ENCODE measurements at places on chromosomes 12 and 14.
A peak's percentile ranks its signal among the peaks of the same experiment; 100 is the strongest.

- DNase-seq = no peak
Observed at GRCh38 chr14:51395361-51395849, 155.4 kb downstream of the TMX1 start.

- no peak for DNase-seq
Observed at GRCh38 chr14:68355415-68355814, 437.5 kb downstream of the ZFP36L1 start.

DNA sequence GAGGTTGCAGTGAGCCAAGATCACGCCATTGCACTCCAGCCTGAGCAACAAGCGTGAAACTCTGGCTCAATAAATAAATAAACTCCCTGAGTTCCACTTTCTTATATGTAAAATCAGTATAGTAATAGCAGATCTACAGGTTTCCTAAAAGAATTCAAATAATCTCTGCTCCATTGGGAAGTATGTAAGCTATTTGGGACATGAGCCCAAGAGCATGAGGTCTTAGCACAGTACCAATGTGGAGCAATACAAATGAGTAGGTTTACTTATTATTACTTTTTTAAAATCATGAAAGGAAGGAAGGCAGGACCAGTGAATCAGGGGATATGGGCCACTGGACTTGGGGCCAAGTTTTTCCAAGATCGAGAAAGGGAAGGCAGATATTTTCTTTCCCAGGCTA is 216.9 kb upstream of the DIO2 start:
- DNase-seq = no peak

DNA sequence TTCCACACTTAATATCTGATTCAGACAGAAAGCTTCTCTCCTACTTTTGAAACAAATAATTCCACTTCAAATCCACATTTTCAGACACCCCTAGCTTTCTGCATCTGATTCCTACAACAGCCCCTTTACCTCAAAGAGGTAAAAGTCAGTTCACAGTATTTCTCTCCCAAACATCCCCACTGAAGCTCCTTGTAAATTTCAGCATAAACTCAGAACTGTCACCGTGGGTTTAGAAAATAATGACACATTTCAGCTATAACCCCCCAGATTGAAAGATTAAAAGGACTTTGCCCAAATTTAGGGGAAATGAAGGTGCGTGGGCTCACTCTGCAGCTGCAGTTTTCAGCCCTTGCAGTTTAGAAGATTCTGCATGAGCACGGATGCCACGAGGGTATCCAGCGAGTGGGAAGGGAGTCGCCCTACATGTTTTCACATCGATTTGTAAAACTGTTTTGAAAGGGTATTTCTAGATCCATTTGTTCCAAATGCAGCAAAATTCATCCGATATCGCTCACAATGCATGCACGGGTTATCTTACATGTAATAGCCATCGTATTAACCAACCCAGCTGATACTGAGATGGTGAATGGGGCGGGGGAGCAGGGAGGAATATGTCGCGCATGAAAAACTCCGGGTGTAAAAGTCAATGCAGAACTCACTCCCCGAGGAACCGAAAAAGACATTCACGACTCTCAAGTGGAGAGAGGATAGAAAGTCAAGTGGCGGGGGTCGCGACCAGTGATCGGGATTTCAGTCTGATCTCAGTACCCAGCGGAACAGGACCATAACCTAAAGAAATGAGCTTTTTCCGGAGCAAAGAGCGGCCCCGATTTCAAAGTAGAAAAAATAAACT is 5.0 kb upstream of the CCND2 start:
- DNase-seq = no peak

DNA sequence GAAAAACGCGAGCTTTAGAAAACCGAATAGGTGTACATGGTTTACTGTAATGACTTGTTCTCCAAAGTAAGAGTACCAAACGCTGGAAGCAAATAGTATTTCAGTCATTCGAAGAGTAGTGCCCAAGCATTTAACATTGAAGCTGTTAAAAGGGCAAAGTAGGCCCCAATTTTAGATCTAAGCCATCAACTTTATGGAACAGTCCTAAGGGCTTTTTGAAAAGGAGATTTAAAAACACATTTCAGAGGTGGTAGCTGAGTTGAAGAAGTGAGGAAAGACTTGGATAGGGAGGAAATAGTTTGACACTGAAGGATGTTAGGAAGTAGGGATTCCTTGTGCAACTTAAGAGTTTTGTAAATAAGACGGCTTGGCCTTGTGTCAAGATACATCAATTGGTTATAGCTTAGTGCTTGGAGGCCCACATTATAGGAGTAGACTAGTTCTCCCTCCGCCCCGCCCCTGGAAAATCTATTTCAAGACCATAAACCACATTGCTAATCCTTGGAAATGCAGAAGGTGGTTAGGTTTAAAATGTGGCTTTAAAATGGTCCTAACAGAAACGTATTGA is 783 bp upstream of the TUBA1B start:
- peak; percentile 57 for DNase-seq

- peak; percentile 92 for DNase-seq
Observed at GRCh38 chr14:68682166-68683103, 110.4 kb downstream of the ZFP36L1 start.

DNA sequence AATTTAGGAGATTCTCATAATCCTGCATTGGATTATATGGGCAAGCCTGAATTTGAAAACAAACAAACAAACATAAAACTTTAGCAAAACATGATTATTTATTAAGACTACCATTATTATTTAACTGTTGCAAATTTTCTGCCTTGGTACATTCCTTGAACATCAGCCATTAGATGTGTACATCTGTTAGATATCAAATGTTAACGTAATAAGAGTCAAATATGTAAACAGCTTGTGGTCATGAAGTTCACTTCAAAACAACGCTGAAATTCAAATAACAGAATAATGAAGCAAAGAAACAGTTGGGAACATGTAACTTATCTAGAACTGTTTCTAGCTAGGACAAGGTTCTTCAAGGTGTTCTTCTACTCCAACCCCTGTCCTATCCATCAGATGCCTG is 14.3 kb upstream of the TMX1 start:
- DNase-seq = no peak

Measured in AML-193 (cell line).